ENCODE measurements at places on chromosomes 5 and 9.

GRCh38 chr5:159891371-159891770 lies 24.9 kb upstream of the ADRA1B start:
- DNase-seq, result no peak

DNA sequence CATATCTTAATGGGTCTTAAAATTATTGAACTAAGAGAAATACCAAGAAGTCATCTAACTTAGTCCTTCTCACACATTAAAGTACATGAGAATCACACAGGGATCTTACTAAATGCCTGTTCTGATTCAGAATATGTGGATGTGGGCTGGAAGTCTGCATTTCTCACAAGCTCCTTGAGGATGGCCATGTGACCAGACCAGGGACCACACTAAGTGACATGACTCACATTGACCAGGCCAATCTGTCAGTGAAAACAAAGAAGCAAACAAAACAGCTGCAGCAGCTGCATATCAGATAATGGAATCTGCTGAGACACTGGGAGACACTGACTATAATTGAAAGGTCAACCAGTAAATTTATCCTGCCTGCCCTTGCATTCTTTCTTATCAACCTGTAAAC lies 110.5 kb downstream of the ADAMTS12 start:
- no peak for DNase-seq

GRCh38 chr9:105299190-105299854 lies 54.9 kb downstream of the SLC44A1 start:
- DNase-seq, result no peak

DNA sequence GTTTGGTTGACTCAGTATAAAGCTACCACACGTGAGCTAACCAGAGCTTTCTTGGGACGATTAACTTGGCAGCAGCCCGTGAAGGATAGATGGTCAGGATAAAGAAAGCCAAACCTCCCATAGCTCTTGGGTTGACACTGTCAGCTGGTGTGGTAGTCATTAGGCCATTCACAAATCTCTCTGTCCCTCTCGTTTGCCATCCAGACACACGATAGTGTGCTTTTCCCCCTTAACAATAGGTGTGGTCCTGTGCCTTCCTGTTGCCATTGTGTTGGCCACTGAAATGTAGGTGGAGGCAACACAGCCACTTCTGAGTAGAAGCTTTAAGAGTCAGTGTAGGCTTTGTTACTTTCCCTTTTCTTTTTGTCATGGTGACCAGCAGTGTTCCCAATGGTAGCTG lies 11.7 kb downstream of the OR13J1 start:
- DNase-seq, result no peak

DNA sequence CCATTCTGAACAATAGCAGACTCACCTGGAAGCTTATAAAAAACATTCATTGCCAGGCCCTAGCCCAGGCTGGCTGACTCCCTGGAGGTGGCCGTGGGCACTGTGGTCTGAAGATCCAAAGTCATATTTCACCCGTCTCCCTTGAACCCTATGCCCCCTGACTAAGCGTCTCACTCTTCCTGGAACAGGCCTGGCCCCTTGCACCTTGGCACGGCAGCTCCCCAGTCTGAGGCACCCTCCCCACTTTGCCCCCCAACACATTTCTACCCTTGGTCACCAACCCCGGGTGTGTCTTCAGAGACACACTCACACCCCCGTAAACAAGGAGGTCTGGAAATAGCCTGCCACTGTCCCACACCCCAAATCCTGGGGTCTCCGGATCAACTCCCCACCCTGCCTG lies 68.6 kb upstream of the LMX1B start:
- no peak for DNase-seq

DNA sequence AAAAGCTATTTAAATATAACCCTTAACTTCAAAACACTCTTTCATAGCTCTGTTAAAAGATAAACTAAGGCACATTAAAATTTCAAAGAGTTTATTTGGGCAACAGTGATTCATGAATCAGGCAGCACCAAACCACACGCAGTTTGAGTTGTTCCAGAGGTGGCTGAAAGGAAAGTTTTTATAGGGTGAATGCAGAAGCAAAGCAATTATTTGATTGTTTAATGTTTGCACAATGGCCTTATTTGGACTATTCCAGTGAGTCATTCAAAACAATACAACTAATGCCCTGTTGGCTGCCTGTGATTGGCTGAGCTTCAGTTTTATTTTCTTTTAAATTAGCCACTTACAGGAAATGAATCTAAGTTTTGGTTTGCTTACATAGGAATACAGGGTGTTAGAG lies 125.3 kb downstream of the CEP120 start:
- no peak for DNase-seq

DNA sequence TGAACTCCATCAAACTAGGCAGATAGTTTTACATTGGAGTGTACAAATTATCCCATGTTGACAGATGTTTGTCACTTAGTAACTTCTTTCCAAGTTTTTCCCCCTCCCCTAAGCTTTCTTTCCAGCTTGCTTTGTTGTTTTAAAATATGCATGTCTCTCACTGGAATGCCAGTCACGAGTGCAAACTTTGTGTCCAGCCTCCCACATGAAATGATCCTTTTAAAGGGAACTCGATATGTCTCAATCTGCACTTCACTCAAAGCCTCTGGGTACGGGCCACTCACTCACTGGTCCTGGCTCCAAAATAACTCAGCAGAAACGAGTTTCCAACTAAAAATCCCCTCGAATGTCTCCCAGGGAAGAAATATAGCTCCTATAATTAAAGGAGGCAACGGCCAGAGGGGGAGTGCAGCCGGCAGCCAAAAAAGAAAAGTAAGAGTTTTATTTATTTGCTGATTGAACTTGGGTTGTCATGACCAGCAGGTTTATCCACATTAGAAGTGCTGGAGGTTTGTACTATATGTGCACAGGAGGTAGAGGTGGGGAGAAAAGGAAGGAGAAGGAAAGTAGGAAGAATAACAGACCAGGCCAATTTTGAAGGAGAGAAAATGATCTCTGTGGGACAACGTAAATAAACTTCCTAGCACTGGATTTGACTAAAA lies 17.5 kb downstream of the NR2F1 start:
- DNase-seq, result no peak

DNA sequence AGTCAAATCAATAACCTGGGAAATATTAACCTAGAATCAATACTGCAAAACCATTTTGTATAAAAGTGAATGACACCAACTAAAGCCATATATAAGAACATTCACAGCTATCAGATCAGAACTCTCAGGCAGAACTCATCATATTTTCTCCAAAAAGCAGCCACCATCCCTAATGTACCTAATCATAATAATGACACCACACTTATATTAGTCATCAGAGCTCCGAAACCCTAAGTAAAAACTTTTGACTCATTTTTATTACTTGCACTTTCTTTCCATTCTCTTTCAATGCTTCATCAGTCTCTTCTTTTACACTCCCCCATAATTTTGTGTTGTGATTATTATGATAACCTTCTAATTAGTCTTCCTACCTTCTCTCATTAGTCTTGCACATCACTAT lies 45.3 kb downstream of the INSL6 start:
- no peak for DNase-seq

DNA sequence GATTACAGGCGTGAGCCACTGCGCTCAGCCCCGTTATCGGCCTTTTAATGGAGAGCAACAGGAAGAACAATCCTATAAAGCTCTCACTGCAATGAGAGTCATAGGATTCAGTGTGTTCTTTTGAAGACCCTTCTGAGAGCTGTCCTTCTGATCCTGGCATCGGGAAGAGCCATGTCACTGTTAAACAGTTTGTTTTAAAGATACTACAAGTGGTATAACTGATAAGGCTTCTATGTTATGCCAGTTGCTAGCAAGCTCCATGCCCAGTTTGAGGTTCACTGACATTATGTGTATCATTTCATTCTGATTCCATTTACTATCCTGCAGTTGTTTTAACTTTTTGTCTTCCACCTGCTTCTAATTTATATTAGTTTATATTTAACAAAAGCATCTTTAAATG lies 55.8 kb downstream of the GNAQ start:
- DNase-seq, result no peak

- DNase-seq, result no peak
Observed at GRCh38 chr5:72358925-72359324, 38.8 kb downstream of the PTCD2 start.

DNA sequence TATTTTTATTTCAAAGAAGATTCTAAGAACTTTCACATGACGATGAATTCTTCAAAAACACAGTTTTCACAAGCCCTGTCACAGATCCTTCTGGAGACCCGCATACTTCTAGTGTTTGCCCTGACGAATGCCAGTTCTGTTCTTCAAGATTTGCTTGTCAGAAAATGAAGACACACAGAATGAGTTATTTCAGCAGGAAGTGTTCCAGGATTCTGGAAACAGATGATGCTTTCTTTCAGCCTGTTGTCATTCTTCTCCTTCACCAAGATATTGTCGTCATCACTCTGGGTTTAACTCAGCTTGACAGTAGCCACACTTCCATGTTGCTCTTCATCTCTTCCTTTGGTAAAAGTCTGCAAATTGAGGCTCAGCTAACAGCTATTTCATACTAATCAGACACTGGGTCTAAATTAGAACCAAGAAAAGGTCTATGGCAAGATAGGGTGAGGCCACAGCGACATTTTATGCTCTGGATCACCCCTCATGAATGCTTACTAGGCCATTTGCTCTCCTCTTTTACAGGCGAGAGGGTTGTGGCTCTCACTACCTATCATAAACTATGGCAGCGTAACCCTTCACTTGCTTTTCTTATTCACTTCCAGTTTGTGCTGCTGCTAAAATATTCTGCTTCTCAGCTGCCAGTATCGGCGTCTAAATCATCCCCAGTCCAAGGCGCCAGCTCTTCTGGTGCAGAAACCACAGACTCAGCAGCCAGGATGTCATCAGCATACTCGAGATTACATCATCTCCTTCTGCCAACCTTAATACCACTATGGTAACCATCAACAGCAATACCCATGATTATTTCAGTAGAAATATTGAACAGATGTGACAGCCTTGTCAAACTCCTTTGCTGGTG lies 159.6 kb upstream of the TBCA start:
- DNase-seq, result peak; percentile 47

DNA sequence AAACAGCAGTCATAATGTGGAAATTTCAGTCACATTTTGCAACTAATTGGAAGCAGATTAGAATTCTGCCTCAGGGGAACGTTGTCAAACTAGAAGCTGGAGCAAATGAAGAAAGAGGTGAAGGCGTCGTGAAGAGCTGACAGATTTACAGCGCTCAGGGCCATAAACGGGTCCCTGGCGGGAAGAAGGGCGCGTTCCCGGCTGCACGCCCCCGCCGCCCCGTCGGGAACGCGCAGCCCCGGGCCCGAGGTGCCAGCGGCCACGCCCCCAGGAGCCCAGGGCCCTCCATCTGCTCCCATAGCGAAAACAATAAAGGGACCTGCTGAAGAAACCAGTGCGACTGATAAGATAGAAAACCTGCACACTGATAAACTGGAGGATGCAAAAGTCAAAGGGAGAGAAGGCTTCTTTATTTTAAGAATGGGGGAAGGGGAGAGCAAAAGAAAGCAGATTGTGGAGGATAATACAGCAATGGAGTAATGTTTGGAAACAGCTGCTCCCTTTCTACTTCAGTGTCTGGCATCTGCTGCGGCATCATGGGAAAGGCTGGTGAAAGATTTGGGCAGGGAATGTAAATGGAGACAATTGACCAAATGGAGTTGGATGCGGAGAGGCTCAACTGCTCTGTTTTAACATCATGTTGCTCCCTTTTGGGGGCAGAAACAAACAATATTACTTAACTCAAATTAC lies 11.1 kb downstream of the ZNF608 start:
- DNase-seq, result no peak

GRCh38 chr5:143606043-143606752 lies 202.7 kb upstream of the NR3C1 start:
- peak; percentile 15 for DNase-seq

- no peak for DNase-seq
Observed at GRCh38 chr5:35476797-35477196, 140.9 kb upstream of the SPEF2 start.

GRCh38 chr9:2093920-2094597 lies 78.9 kb downstream of the SMARCA2 start:
- DNase-seq, result no peak

- DNase-seq, result no peak
Observed at GRCh38 chr9:19642256-19642655, 146.6 kb downstream of the SLC24A2 start.
